ENCODE measurements at places on chromosomes 6 and 20.
A peak's percentile ranks its signal among the peaks of the same experiment; 100 is the strongest.

GRCh38 chr6:136549300-136550044 lies 750 bp downstream of the MAP7 start:
- DNase-seq: no peak

GRCh38 chr20:38023181-38024001 lies 9.9 kb downstream of the TTI1 start:
- no peak for DNase-seq

DNA sequence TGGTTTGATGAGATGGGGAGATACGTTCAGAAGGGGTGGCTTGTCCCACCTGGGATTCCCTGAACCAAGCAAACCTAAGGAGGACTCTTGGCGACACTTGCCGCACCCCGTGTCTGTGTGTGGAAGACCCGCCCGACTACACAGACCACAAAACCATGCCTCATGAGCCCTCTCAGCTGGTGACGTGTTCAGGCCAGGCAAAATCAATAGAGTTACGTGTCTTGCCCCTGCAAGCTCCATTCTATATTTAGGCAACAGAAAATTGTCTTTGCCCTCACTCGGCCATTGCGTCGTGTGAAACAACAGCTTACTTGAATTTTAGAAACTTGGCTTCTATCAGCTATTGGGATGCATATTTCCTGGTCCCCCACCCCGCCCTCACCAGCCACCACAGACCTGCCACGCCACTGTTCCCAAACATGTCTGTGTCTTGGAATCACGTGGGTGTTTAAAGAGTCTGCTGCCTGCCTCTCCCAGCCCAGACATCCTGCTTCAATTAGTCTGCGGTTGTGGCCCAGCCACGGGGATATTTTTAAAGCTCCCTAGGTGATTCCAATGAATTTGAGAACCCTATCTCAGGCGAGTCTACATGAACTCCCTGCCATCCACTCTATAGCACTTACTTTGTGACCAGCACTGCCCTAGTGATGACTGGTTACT lies 279.2 kb upstream of the EXOC2 start:
- DNase-seq: no peak

GRCh38 chr20:17969884-17970409 lies 1.1 kb downstream of the MGME1 start:
- no peak for DNase-seq

GRCh38 chr6:43178951-43179830 lies 2.8 kb upstream of the CUL9 start:
- no peak for DNase-seq

- no peak for DNase-seq
Observed at GRCh38 chr6:20271818-20272217, 59.5 kb upstream of the MBOAT1 start.

- DNase-seq: no peak
Observed at GRCh38 chr6:30149858-30150550, 11.0 kb downstream of the TRIM10 start.

DNA sequence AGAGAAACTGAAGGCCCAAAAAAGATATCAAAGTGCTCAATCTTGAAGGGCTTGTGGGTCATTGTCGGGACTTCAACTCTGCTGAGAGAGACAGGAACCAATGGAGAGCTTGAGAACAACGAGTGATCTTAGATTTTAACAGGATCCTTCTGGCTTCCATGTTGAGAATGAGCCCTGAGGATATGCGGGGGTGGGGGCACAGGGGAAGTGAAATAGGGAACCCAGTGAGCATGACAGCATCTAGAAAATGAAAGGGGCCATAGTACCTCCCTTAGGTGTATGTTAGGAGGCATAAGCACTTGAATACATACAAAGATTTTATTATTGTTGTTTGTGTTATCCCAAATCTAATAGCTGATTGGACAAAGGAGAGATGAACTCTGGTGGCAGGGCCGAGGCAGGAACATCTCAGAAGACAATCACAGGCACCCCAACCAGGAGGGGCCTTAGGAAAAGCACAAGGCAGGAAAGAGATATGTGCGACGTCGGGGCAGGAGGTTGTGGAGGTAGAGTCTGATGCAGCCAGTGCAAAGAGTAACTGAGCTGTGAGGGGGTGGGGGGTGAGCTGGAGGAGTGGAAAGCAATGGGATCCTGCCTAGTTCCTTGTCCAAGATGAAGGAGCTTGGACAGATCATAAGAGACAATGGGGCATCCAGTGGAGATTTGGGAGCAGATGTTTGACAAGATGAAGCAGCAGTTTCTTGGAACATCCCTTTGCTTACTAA lies 10.4 kb downstream of the TGM6 start:
- DNase-seq: no peak

GRCh38 chr6:137717074-137718073 lies 149.7 kb upstream of the TNFAIP3 start:
- DNase-seq: no peak

GRCh38 chr6:27865850-27866356 lies 46.3 kb downstream of the OR2B2 start:
- no peak for DNase-seq

- DNase-seq: no peak
Observed at GRCh38 chr6:151514000-151514730, 20.3 kb downstream of the CCDC170 start.

DNA sequence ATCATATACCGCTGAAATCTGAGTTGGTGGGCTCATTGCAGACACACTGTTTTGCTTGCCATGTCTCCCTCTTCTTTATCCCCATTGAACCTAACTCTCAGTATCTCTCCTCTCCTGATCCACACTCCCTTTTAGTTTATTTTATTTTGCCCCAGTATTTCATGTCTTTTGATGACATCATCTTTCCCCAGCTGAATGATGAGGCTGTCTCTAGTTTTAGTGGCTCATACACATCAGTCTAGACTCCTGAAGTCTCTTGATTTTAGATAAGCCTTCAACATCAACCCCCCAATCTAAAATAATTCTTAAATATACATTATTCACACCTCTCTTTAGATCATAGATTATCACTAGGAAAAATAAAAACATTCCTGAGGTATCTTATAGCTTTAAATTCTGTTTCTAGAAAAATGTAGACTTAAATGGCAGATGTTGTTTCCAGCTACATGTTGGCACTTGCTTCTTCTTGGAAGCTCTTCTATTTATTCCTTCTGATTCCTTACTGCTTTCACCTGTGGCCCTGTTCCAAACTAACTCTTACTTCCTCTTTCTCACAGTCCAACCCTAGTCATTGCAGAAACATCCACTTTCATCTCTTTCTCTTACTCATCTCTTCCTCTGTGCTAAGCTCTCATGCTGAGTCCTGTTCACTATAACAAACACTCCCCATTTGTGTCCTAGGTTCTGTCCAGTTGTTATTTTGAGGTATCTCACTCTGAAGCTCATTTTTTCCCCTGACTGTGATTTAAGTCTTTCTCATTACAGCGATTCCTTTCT lies 191.9 kb upstream of the SLC35B3 start:
- no peak for DNase-seq

DNA sequence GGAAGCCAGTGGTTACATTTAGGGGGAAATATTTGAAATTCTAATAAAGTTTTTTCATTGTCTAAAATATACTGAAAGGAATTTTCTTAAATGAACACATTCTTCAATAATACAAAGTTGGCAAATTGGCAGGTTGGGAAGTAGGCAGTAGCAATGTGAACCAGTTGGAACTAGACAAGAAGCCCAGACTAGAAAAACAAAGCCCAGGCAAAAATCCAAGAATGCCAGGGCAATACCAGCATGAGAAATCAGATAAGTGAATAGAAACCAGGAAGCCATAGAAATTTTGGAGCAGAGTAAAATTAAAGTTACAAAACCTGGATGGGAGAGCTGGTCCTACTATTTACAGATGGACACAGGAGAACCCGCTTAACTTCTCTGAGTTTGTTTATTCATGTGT lies 52.2 kb downstream of the TPBG start:
- no peak for DNase-seq

DNA sequence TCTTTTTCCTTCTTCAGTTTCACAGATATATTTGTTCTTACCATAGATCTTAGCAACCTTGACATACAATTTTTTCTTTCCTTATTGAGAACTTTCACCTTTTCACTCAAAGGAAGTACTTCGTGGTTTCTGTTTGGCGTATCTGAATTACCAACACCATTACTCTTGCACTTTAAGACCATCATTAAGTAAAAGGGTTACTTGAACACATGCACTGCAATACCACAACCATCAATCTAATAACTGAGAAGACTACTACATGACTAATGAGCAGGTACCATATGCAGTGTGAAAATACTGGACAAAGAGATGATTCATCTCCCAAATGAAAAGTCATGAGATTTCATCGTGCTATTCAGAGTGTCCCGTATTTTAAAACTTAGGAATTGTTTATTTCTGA lies 21.7 kb upstream of the SENP6 start:
- no peak for DNase-seq

DNA sequence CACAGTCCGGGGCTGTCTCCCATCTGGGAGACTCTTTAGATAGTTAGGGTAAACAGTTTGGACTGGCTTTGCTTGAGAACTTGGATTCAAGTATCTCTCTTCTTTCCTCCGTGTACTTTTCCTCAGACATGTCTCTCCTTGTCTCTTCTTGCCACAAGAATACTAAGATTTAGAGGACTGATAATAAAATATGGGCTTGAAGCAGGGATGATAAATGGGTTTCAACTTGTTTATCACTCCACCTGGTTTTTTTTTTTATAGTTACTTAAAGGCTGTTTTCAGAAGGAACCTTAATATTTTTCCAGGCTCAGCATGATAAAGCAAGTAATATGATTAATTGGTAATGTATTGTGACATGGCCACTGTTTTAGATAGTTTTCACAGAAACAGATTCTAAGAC lies 40.9 kb upstream of the KIF13A start:
- no peak for DNase-seq

- no peak for DNase-seq
Observed at GRCh38 chr6:27187231-27188060, 60.1 kb upstream of the PRSS16 start.

GRCh38 chr6:138682704-138683527 lies 90.7 kb upstream of the CCDC28A start:
- peak; percentile 41 for DNase-seq

DNA sequence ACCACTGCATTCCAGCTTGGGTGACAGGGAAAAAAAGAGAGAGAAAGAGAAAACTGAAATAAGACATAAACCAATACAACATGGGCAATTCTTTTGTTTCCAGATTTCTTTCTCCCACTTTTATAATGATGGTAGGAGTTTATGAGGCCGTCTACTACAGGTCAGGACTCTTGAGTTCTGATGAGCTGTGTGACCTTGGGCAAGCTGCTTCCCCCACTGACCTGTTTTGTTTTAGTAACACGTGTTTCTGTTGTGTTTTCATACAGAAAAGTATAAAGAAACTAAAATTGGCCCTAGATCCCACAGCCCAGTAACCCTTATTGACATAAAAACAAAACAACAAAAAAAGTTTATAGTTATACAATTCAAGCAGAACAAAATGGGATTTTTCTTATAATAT lies 22.9 kb upstream of the AAR2 start:
- no peak for DNase-seq

DNA sequence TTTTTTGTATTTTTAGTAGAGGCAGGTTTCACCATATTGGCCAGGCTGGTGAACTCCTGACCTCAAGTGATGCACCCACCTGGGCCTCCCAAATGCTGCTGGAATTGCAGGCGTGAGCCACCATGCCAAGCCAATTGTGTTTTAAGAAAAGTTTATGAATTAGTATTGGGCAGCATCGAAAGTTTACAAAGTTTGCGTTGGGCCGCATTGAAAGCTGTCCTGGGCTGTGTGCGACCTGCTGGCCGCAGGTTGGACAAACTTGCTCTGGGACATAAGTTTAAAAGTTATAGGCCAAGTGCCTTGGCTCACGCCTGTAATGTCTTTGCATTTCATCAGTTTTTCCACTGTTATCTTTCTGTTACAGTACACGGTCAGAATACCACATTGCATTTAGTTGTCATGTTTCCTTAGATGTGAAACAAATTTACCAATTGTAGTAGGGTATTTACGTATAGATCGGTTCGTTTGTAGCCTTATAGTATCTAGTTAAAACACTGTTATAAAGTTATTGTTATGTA lies 39.5 kb downstream of the ASXL1 start:
- no peak for DNase-seq
